ENCODE measurements at places on chromosomes 5 and 9.

DNA sequence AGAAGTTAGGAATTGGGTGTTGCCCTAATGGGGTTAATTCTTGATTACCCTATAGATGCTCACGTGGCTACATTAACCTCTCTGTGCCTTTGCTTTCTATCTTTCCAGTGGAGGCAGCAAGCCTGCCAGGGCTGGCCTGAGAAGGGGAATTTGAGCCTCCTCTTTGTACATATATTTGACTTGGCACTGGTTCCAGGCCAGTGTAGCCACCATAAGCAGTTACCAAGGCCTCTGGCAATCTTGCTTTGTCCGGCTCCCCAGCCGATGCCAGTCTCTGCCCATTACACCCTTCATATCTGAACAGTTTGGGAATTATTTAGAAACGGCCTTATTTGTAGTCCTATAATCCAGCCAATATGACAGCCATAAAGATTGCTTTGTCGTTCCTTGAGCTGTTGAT, 58.6 kb upstream of the PPARGC1B start:
- DNase-seq: no peak

DNA sequence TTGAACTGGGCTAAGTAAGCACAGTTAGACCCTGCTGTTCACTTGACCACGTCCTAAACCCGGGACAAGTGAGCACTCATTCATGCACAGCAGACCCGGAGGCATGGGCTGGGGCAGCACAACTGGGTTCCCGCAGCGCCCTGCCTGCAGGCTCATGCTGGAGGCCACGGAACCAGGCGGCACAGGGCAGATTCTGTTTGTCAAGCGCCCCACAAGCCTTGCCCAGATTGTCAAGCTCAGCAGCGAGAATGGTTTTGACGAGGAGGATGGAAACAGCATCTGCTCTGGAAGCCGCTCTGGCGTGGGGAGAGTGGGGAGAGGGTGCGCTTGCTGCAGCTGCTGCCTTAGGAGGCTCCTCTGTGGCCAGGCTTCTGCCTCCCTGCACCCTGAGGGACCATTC, 32.7 kb downstream of the PRRT1B start:
- no peak for DNase-seq

DNA sequence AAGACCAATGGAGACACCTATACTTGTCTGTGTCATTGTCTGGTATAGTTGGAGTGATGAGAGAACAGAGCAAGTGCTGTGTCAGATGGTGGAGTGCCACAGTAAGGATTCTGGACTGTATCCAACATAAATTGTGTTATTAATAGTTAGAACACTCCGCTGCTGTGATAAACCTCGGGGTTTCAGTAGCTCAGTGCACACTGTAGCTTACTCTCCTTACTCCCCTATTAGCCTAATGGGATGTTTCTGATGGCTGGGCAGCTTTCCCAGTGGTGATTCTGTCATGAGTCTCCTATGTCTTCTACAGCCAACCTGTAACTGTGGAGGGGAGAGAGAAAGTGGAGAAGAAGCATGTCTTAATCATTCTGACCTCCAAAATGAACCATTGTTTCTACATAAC, 127.6 kb upstream of the PTCH1 start:
- no peak for DNase-seq

DNA sequence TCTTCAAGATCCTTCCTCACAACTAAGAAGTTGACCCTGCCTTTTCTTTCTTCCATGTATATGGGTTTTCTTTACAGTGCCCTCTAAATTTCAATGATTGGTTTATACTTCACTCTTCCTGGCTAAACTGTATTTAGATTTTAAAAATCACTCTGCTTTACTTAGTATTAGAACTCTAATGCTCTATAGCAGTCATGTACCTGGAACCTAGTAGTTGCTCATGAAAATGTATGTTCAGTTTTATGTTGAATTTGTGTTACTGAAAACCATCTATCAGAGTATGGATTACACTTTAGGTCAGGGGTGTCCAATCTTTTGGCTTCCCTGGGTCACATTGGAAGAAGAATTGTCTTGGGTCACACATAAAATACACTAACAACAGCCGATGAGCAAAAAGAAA, 1024.3 kb downstream of the NR2F1-AS1 start:
- DNase-seq: no peak

DNA sequence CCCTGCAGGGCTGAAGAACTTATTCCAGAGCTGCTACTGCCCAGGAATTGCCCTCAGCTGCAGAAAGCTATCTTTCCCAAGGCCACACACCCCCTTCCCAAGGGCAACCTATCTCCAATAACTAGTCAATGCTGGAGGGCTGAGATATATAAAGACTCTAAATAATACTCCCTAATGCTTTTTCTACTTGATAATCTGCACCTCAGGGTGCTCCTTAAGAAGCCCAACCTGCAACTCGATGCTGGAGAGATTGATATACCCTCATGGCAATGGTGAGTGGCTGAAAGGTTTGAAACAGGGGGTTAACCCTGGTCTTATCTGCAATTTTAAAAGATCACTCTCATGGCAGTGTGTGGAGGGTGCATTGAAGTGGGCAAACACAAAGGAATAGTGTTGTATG, 142.7 kb upstream of the APC start:
- DNase-seq: no peak

DNA sequence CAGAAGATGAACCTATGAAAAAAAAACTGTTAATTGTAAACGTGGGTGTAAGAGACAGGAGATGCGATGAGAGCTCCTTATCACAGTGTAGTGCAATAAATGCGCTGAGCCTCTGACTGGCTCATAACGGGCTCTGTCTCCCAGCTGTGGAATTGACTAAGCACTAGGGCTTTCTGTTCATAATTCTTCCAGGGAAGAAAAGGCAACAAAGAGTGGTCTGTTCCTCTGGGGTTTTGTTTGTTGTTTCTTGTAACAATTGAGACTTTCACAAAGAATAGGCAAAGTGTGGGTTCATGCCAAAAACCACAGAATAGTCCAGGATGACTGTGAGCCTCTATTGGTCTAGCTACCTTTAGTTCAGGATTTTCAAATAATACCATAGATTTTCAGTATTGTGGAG, 39.4 kb downstream of the UBE2QL1 start:
- DNase-seq: no peak

GRCh38 chr9:115109486-115109885, 8.5 kb downstream of the TNC start:
- DNase-seq: no peak

GRCh38 chr5:44774279-44774880, 34.4 kb upstream of the MRPS30 start:
- DNase-seq: no peak

DNA sequence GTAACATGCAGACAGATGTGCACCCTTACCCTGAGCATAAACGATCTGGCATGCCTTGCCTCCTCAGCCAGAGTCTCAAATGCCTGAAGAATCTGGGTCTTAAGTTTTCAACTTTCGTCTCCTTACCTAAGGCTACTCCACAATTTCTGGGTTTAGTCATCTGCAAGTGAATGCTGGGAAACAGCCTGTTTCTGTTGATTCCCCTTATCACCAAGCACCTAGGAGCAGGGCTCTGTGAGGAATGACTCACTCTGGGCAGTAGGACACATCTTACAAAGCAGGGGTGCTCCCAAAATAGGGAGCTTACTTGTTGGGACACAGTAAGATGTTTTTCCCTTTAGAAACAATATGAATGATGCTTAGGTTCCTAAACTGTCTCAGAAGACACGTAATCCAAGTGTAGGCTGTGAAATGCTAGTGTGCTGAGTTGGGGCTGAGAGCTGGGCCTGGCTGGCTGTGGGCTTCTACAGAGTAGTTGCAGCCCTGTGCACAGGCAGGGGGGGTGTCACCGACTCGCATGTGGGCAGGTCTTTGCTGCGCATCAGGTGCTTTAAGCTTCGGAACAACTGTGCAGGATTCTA, 58.0 kb downstream of the DAP start:
- DNase-seq: no peak

GRCh38 chr9:94974154-94974879, 247.8 kb downstream of the AOPEP start:
- DNase-seq: no peak

- DNase-seq: no peak
Observed at GRCh38 chr5:93126634-93127033, 454.4 kb downstream of the NR2F1-AS1 start.

DNA sequence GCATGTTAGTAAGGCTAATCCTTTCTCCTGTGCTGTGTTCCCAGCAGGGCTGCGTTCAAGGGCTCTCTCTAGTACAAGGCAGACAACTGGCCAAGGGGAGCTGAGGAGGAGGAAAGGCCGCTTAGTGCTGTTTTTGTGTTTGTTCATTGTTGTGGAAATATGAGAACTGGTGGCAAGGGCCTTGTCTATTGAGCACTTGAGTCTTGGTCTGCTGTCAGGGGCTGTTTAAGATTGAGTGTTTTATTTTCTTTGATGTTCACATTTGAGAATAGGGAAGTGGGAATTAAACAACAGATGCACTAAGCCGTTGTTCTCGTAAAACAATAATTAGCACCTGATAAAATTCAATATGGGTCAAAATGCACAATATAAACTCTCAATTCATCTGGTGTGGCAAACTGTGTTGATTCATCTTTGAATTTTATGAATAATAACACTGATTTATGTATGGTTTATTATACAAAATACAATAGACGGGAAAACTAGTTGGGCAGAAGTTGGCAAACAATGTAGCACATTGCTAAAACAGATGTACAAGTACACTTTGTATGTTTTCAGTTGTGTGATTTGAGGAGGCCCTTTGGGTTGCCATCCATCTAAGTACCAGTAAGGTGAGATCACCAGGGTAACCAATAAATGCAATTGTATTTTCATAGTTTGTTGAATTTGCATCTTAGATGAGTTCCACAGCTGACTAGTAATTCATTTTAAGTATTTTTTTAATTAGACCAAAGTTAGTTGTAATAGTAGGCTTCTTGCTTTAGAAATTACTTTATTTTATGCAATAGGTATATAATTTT, 97.6 kb upstream of the GRHPR start:
- DNase-seq: no peak

DNA sequence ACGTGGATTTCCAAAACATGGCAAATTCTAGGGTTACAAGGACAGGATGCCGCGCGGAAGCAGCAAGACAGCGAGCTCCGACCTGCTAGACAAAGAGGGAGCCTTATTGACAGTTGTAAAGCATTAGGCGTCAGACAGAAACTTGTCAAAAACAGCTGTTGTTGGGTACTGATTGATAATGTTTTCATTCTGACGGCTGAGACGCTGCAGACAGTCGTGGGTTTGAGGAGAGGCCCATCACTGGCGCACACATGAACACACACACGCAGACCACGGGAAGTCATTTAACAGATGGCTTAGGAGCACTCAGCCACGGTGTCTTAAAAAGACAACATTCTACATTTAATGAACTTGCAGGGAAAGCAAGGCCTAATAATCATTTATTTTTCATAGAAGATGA, 324.0 kb downstream of the NDUFS4 start:
- DNase-seq: no peak
